ENCODE measurements at places on chromosomes 5 and 9.

- no peak for DNase-seq
Measured at GRCh38 chr9:82546136-82546535, 516.8 kb downstream of the RASEF start.

- DNase-seq = peak; percentile 30
Measured at GRCh38 chr9:107239474-107239873, 43.6 kb upstream of the RAD23B start.

GRCh38 chr5:62717301-62717933, 138.8 kb downstream of the LRRC70 start:
- no peak for DNase-seq

DNA sequence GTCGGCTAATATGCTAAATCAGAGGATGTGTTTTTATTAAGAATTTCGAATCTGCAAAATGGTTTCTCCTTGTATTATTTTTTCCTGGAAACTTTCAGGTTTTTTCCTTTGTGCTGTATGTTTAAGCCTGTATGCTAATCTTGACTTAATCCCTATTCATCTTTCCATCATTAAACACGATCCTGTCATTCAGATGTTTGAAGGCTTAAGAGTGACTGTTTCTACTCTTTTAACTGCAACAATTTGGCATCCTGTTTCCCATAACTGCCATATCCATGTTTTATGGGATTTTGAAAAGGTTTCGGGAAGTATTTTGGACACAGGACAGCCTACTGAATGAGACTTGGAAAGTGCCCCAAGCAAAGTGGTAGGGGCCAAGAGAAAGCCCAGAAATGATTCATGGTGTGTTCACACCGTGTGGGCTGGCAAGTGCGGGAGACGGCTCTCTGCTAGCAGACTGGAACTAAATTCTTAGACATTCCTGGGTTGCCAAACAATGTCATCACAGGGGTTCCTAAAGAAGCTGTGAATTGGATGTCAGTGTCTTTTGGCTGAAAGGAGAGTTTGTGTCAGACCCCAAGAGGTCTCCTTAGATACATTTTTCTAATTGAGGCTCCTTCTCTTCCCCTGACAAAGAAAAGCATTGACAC, 125.4 kb upstream of the ADAMTS16 start:
- DNase-seq = no peak

- no peak for DNase-seq
Measured at GRCh38 chr9:129175515-129175824, 2.6 kb downstream of the IER5L start.

DNA sequence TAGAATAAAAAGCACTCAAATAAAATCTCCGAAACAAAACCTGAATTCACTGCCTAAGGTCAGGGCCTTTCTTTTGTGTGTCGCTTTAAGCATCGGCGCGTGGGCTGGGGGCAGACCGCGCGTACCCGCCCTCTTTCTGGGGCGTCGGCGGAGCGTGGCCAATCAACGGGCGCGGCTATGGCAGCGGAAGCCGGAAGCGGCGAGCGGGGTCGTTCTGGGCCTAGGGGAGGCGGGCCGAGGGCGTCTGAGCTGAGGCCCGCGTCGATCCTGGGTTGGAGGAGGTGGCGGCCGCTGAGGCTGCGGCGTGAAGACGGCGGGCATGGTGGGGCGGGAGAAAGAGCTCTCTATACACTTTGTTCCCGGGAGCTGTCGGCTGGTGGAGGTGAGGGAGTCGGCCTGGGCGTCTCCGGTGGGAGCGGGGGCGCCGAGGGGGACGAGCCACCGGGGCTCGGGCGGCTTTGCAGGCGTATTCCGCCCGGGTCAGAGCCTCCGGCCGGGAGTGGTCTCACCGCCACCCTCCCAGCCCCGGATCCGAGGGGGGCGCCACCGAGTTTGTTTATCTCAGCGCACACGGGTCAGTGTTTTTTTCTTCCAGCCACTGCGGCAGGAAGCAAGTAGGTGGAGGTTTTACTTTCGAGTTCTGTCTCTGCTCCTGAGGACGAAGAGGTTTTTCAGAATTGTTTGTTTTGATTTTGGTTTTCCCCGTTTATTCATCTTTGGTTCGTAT, at the start of gene MAT2B:
TSS of gene MAT2B (plus strand) at position 252 of the 727 bp plus-strand sequence. CDS start at position 320, 68 bp downstream.
- peak; percentile 71 for DNase-seq

GRCh38 chr5:78287833-78288232, 6.7 kb downstream of the AP3B1 start:
- DNase-seq = peak; percentile 52

DNA sequence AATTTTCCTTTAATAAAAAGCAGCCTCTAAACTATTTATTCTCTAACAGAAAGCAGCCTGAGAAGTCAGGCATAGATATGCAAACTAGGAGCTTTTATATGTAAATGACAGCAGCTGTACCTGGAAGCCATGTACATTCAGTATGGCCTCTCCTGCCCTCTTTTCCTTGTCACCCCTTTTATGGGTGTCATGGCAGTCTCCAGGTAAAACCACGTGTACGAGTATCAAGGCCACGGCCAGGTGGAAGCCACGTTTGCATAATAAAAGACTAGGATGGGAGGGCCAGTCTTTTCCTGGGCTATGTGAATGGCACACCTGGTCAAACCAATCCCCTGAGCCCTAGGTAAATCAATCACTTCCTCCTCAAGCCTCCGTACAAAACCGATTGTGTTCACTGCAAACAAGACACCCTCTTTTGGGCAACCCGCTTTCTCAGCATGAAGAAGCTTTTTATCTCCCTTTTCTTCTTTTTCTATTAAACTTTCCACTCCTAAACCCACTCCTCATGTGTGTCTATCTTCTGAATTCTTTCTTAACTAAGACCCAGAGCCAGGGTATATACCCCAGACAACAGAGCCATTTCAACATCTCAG, 419.5 kb upstream of the CTNND2 start:
- no peak for DNase-seq

DNA sequence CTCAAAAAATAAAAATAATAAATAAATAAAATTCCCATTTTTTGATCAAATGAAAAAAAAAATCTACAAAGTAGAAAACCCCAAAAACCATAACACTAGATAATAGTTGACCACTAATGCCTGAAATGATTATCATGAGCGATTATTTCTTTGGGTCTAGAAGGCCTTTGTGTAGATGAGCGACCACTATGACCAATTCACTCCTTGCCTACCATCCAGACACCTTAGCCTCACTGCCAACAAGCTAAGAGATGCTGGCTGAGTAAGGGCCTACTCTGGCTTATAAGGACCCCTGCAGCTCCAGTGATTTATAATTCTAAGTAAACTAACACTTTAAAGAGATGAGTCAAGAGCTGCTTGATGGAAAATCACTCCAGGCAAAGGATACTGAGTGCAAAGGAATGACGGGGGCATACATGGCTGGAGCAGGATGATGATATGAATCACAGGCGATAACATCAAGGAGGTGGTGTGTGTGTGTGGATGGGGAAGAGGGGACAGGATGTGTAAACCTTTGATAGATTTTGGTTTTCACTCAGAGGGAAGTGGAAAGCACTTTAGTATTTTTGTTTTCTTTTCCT, 4.8 kb upstream of the F2RL1 start:
- DNase-seq = peak; percentile 81
